ENCODE measurements at places on chromosomes 2 and 18.

DNA sequence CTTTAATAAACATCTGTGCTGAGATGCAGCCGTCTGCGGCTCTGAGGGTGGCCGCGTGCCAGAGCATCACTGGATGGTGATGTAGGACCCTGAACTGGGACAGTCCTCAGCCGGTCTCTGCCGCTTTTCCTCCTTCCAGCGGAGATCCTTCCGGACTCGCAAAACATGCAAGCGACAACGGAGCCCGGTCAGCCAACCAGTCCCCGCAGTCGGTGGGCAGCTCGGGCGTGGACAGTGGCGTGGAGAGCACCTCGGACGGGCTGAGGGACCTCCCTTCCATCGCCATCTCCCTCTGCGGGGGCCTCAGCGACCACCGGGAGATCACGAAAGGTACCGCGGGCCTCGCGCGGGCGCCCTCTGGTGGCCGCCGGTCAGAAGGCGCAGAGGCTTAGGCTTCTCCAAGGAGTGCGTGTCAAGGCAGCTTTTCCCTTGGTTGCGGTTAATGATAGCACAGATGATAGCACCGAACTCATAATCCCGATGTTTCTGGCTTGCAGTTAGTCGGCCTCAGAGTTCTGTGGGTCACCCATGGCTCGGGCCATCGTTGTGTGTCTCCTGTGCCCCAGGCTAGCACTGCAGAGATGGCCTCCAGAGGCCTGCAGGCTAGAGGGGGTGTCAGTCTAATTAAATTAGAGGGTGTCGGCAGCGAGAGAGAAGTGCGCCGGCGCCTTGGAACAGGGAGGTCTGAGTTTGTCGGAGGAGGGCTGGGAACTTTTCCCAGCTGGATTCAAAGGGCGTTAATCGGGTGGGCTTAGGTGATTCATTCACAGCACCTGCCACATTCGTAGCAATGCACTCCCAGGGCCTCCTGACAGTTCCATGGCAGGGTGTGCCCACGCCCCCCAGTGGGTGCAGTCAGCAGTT lies 38.5 kb downstream of the LPIN1 start:
- no peak for DNase-seq

- no peak for DNase-seq
Measured at GRCh38 chr2:71937396-71937795, 210.3 kb downstream of the CYP26B1 start.

GRCh38 chr18:74351354-74351753 lies 35.7 kb downstream of the C18orf63 start:
- DNase-seq, result no peak

GRCh38 chr18:59461171-59461570 lies 102.1 kb upstream of the LMAN1 start:
- no peak for DNase-seq

GRCh38 chr2:234286118-234286598 lies 210.7 kb downstream of the ARL4C start:
- DNase-seq, result no peak
